ENCODE measurements at places on chromosomes 1 and 21.

- no peak for DNase-seq
Observed at GRCh38 chr1:3612123-3612522, 815 bp upstream of the MEGF6 start.

- no peak for DNase-seq
Observed at GRCh38 chr21:42308914-42309752, 6.1 kb downstream of the TFF3 start.

- no peak for DNase-seq
Observed at GRCh38 chr1:150973836-150974579, 627 bp downstream of the CERS2 start.

- no peak for DNase-seq
Observed at GRCh38 chr21:37855647-37856625, 60.3 kb downstream of the KCNJ6 start.

DNA sequence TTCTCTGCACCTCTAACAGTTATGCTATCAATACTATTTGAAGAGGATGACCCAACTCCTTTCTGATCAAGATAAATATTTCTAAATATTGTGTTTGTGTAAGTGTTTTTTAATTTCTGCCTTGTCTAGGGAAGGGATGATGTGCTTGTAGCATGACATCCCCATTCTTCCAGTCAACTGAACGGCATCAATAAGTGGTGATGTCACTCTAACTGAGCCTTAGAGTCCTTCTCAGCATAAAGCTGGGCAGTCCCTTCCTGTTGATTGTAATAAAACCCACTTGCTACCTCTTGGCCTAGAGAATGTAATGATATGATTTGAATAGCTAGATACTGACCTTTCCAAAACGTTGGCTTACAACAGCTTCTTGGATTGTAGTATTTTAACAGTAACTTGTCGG is 52.5 kb upstream of the KCNJ6 start:
- DNase-seq = no peak

DNA sequence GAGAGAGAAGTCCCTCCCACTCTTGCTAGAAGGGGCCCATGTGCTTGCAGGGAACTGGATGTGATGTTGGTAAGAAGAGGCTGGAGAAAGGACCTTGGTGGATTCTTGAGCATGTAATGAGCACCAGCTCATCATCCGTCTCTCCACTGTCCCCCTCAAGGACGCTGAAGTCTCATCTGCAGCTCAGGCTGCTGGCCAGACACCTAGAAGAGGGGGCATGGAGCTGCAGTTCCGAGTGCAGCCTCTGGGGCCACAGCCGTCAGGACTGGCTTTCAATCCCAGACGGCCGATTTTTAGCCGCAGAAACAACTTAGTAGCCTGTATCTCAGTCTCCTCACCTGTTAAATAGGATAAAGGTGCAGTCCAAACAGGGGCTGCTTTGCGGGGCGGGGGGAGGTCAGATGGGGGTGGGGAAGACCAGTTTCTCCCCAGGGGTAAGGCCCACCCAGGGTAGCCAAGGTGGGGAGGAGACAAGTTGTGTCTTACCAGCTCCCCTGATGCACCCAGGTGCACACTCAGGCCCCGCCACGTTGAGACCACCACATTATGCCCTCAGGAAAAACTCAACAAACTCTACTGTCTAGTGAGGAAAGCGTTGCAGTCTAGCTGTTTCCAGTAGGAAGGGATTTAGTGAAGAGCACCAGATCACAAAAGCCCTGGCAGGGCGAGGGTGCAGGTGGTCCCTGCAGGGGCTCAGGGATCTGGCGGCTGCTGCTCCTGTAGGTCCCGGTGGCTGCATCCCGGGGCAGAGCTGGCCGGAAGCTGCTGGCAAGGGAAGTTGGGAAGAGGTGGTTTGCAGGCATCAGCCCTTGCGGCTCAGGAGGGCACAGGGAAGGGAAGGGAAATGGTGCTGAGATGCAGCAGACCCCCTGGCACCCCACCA is 29.5 kb downstream of the LDLRAP1 start:
- peak; percentile 62 for DNase-seq

DNA sequence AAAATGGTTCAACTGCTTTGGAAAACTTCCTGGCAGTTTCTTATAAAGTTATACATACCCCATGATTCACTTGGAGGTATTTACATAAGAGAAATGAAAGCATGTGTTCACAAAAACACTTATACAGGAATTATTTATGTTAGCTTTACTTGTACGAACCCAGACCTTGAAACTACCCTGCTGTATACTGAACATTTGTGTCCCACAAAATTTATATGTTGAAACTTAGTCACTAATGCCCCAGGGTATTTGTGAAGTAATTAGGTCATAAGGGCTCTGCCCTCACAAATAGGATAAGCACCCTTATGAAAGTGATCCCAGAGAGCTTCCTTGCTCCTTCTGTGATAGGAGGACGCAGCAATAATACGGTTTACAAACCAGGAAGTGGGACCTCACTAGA is 42.7 kb upstream of the B3GALT2 start:
- DNase-seq = no peak

DNA sequence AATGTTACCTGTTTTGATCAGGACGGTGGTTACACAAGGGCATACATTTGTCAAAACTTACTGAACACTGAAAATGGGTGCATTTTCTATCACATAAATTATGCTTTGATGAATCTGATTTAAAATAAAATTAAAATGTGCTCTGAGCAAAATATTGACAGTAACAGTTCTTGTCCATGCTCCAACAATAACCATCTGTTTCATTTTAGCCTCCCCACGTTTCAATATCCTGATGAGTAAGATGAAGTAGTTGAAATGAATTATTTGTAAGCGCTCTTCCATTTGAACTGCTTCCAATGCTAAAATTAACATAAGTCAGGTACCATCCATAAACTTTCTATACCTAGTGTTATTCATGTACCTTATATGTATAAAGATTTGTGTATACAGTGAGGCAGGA is 365.4 kb downstream of the LTN1 start:
- no peak for DNase-seq

DNA sequence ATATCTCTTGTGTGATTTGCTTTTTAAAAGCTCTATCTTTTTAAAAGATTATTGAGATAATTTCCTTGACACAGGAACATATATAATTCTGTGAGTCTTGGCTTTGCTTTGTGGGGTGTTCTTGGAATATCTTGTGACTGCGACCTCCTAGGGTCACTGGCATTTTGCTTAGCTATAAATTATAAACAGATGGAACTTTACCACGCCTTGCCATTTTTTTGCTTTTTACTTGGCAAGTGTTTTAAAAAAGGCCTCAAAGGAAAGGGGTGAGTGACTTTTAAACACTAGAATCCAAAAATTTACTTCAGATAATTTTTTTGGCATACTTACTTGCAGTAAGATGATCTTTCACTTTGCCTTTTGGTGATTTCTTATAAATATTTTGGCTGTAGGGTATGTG is 43.6 kb downstream of the ALG6 start:
- DNase-seq = no peak

GRCh38 chr1:183651612-183652011 is 1.5 kb downstream of the APOBEC4 start:
- DNase-seq = no peak

DNA sequence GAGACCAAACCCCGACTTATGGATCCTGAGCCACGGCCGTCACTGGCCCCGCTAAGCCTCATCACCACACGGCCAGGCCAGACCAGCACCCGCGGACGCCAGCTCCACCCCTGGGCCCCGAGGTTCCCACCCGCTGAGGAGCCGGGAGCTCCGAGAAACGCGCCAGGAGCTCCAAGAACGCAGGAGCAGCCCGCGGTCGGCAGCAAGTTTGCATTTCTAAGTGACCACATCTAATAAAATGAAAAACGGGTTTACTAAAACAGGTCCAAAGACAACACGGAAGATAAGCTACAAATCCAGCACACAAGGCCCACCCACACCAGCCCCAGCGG is 8.1 kb upstream of the C1QTNF12 start:
- no peak for DNase-seq

- no peak for DNase-seq
Observed at GRCh38 chr1:14606632-14607031, 8.1 kb downstream of the KAZN start.

GRCh38 chr1:46587069-46587468 is 17.0 kb downstream of the MKNK1 start:
- DNase-seq = no peak

DNA sequence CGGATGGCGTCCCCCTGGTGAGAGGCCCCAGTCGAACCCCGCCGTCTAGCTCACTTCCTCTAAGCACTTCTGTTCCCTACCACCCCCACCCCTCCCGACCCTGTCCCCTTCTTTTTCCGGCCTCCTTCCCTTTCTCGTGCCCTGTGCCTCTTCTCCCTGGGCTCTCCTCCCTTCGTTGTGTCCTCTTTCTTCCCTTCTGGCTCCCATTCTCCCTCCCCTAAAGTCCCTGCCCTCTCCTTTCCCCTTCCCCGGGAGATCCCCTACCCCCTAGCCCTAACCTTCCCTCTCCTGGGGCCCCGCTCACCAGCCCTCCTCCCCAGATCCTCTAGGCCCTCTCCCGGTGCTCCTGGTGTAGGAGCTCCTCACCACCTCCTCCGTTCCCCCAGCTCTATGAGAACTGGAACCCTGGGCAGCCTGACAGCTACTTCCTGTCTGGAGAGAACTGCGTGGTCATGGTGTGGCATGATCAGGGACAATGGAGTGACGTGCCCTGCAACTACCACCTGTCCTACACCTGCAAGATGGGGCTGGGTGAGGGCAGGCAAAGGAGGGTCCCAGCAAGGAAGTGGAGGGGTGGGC is 15.9 kb downstream of the BCAN start:
- DNase-seq = no peak

- DNase-seq = no peak
Observed at GRCh38 chr1:109763646-109764415, at the start of gene EPS8L3. TSS of gene EPS8L3 (minus strand) at chr1:109763923. CDS start at chr1:109761749, 2,174 bp downstream.

DNA sequence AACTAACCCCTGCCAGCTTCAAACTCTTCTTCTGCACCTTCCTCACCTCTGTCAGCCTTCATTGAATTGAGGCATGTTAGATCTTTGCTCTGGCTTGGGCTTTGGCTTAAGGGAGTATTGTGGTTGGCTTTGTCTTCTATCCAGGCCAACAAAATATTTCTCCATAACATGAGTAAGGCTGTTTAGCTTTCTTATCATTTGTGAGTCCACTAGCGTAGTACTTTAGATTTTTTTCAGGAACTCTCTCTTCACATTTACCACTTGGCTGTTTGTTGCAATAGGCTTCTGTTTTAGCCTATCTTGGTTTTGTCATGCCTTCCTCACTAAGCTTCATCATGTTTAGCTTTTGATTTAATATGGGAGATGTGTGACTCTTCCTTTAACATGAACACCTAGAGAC is 417.5 kb downstream of the NCAM2 start:
- DNase-seq = no peak

GRCh38 chr1:200245473-200245872 is 164.4 kb downstream of the ZNF281 start:
- DNase-seq = no peak

DNA sequence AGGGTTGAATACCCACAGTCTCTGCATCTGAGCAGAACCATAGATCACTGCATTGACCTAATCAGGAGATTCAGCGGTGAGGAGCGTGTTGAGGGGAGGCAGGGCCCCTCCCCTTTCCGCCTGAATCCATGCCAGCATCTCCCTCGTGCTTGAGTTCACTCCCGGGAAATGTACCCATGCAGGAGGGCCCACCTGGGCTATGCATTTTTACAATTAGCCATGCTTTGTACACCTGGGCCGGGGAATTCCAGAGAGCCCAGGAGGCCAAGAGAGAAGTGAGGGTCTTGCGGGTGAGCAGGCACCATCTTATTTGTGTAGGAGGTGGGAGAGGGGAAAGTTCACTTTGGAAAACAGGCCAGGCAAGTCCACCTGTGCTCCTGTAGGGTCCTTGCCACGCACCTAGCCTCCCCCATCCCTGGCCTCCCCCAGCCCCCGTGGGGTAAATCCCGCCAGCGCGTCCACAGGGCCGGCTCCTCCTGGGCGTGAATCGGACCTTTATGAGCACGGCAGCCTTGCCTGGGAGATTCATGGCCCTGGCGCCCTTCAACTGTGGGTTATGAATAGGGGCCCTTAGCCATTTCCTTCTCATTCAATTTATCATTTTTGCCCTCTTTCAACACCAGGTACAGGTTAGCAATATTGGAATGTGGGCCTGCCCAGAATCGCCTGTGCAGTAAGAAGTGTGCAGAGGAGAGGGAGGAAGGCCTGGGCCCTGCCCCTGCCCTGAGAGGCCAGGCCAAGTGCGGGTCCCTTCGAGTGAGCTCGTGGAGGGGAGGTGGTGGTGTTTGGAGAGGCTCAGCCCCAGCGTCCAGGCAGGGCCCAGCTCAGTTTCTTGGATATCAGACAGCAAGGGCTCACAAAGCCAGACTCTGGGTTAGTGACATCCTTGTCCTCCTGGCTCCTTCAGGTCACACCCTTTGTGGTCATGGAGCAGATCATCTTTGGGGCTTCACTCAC is 84.4 kb upstream of the ACTRT2 start:
- no peak for DNase-seq

DNA sequence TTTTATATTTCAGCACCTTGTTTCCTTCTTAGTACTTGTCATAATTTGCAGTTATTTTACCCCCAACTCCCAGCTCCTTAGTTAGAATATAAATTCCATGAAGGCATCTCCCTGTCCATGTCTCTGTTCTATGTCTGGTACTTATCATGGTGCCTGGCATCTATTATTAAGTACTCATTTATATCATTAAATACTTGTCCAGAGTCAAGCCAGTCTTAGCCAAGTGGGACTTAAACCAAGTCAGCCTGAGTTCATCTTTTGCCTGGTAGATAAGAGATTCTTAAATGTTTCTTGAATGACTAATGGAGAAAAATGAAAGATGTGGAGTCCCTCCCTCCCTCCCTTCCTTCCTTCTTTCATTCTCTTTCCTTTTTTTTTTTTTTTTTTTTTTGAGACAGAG is 9.4 kb downstream of the SLC25A44 start:
- DNase-seq = no peak

DNA sequence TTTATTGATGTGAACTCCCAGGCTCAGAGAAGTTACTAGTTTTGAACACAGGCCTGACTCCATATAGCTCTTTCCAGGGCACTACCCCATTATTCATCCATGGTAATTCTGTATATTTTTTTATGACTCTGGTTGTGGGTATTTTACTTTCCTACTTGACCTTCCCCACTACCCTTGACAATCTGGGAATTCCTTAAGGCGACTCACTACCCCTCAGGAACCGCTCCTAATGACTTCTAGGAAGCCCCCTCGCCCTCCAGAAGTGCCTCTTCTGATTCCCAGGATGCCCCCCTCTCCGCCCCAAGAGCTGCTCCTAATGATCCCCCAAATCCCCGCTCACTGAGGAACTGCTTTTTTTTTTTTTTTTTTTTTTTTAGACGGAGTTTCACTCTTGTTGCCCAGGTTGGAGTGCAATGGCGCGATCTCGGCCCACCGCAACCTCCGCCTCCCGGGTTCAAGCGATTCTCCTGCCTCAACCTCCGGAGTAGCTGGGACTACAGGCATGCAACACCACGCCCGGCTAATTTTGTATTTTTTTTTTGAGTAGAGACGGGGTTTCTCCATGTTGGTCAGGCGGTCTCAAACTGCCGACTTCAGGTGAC is 972 bp upstream of the KDM4A start:
- DNase-seq = no peak

Data from stimulated activated CD4-positive, alpha-beta T cell treated with anti-CD3 and anti-CD28 coated beads, Interleukin-4, amount 100 ng/mL, for 48 hours (primary cell).